ENCODE measurements at places on chromosomes 2 and 18.

- no peak for DNase-seq
Observed at GRCh38 chr2:171404261-171404660, 29.5 kb downstream of the METTL8 start.

DNA sequence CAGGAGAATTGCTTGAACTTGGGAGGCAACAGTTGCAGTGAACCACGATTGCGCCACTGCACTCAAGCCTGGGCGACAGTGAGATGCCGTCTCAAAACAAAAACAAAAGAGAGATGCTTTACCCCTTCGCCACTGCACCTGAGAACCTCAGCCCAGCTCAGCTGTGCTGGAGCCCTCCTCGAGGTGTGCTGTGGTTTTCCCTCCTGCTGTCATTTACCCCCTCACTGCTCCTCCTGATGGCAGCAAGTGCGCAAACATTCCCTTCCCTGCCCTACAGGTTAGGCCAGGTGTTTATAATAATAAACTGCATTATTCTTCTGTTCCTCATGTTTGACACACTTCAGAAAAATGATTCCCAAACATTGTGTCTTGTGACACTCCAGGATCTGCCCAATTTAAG is 8.4 kb downstream of the FBXO36 start:
- DNase-seq, result no peak

DNA sequence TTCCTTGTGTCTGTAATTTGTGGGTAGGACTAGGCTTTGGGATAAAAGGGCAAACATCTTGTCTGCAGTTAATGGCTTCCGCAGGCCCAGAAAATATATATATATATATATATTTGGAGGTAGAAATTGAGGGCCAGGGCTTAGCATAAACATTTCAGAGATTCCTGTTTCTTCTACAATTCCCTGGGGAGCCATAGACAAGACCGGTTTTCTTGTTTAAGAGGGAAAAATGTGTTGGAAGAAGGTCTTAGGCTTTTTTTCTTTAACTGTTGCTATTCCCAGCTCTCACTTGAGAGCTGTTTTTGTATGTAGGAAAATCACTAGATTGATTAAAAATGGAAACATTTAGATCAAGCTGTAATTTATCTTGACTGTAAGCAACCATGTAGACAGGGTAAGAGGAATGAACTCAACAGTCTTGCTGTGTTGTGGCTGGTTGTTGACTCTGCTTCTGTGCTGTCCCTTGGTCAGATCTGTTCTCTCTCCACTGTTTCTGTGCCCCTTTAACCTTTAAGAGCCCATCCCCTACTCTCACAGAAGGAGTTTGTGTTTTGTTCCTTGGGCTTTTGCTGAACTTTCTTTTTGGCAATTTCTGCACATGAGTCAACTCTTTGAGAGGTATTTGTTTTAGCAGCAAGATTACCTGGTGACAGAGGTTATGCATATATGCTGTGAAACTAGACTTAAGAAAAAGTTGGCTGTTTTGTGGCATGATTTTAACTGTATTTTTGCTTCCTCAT is 58.3 kb downstream of the EFEMP1 start:
- DNase-seq, result no peak

DNA sequence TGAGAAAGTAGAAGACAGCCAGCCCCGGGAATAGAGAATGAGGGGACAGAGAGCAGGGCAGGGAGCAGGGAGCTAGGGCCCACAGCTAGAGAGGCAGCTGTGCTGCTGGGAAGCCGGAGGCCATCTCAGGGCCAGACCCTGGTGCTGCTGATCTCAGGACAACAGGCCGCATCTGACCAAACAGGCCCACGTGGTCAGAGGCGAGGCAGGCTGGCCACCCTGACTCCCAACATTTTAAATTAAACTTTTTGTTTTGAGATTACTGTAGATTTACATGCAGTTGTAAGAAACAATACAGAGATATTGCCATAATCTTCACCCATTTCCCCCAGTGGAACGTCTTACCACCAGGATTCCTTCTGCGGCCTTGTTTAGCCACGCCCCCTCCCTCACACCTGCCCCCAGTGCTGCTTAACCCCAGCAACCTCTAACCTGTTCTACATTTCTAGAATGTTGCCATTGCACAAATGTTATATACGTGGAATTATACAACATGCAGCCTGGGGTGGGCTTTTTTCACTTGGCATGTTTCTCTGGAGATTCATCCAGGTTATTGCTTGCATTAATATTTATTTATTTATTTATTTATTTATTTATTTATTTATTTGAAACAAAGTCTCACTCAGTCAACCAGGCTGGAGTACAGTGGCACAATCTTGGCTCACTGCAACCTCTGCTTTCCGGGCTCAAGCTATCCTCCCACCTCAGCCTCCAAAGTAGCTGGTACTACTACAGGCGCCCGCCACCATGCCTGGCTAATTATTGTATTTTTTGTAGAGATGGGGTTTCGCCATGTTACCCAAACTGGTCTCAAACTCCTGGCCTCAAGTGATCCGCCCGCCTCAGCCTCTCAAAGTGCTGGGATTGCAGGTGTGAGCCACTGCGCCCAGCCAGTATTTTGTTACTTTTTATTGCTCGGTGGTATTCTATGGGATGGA is 48.6 kb upstream of the GPR17 start:
- no peak for DNase-seq
